PC-9 (cell line): ENCODE measurements at places on chromosomes 5 and 9. TPM values are rescaled to one million over a fixed set of nuclear protein-coding genes. Genes with fewer than 3 reads are reported as not detected.
A peak's percentile ranks its signal among the peaks of the same experiment; 100 is the strongest.

DNA sequence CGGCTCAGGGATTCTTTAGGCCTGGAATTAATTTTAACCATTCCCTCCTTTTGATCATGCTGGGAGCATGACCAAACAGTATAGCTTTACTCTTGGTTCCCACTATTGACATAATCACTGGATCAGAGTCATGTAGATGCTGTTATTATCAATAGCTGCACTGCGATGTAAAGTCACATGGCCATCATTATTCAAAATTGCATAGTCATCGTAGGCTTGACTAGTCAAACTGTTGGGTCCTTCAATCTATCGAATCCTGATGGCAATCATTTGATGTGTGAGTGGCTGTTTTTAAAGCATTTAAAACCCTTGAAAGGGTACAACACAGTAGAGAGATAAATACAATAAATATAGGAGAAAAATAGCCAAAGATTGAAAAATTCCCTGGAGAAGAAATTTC, 1194.1 kb downstream of the EFNA5 start:
- DNase-seq: no peak

- no peak for DNase-seq
These were observed 53.0 kb upstream of the CPEB4 start for GRCh38 chr5:173835131-173835530.

- DNase-seq: no peak
These were observed 88.6 kb upstream of the CDKN2B start for GRCh38 chr9:22097707-22098106.

DNA sequence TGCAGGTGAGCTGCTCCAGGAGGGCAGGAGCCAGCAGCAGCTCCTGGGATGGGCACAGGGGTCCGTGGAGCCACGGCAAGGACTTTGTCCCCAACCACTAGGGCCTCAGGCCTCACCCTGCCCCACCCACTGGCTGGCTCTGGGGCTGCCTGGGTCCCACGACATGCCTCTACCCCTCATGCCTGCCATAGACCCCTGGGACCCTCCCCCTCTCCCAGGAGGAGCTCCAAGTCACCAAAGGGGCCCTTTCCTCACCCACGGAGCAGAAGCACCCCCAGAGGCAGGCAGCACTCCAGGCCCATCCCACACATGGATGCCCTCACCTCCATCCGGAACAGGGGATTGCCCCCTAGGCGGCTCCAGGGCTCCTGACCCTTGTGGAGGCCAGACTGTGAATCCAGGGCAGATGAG, 6.5 kb downstream of the ABCA2 start:
- DNase-seq: no peak

GRCh38 chr5:111502956-111503355, 9.4 kb downstream of the STARD4 start:
- no peak for DNase-seq

DNA sequence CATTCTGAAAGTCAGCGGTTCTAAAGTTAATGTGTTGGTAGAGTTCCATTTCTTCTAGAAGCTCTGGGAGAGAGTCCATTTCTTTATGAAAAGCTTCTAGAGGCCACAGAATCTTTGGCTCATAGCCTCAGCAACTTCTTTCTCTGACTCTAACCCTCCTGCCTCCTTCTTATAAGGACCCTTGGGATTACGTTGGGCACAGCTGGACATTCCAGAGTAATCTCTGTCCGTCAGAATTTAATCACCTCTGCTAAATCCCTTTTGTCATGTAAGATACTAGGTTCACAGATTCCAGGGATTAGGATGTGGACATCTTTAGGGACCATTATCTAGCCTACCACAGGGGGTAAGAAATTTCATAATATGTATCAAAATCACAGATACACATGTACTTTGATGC, 22.6 kb upstream of the ANKDD1B start:
- DNase-seq: no peak

DNA sequence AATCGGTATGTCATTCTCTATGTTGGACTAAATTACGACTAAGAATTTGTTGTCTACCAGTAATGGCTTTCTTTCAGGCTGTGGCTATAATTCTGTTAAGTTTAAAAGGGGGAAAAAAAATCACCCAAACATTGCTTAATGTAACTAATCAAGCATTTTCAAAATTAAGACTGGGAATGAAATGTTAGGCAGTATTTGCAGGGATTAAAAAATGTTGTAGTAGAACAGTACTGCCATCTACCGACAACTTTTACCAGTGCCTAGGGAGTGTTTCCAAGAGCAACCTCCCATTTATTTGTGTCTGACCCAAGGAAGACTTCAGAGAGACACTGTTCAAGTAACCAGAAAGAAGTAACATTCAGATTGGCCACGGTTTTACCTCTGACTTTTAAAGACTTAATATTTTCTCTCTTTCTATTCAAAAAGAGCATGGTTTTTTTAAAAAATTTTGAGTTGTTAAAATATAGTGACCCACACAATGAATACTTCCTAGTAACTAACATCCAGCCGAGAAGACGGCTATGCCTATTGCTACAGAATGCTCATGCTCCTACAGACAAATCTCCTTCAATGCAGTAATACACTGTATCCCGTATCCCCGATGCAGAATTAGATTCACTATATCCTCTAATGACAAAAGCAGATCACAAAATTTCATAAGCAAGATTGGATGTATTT, 92.4 kb downstream of the ARL15 start:
- peak; percentile 44 for DNase-seq

- DNase-seq: no peak
These were observed 183.9 kb downstream of the AUH start for GRCh38 chr9:91177661-91178280.

The TBC1D9B gene
- 118 and 148 TPM in 2 replicates for total RNA-seq

The ARHGEF37 gene
- total RNA-seq: 5.5 and 8.6 TPM in 2 replicates

The MTAP gene
- 44.1 and 46.1 TPM in 2 replicates for total RNA-seq

The GADD45G gene
- total RNA-seq: 2.4 and 2.9 TPM in 2 replicates

The HTR1A gene
- not detected in 2 replicates for total RNA-seq

The WNK2 gene
- 44.6 and 61.3 TPM in 2 replicates for total RNA-seq

The TMEM252 gene
- total RNA-seq: not detected in 2 replicates

The LCN15 gene
- not detected in 2 replicates for total RNA-seq

The GFI1B gene
- not detected in 2 replicates for total RNA-seq

The ABCA1 gene
- total RNA-seq: 22.4 and 38.3 TPM in 2 replicates
